ENCODE measurements at places on chromosomes 13 and 19.

- DNase-seq, result no peak
Measured at GRCh38 chr13:29640665-29641064, 45.2 kb upstream of the SLC7A1 start.

DNA sequence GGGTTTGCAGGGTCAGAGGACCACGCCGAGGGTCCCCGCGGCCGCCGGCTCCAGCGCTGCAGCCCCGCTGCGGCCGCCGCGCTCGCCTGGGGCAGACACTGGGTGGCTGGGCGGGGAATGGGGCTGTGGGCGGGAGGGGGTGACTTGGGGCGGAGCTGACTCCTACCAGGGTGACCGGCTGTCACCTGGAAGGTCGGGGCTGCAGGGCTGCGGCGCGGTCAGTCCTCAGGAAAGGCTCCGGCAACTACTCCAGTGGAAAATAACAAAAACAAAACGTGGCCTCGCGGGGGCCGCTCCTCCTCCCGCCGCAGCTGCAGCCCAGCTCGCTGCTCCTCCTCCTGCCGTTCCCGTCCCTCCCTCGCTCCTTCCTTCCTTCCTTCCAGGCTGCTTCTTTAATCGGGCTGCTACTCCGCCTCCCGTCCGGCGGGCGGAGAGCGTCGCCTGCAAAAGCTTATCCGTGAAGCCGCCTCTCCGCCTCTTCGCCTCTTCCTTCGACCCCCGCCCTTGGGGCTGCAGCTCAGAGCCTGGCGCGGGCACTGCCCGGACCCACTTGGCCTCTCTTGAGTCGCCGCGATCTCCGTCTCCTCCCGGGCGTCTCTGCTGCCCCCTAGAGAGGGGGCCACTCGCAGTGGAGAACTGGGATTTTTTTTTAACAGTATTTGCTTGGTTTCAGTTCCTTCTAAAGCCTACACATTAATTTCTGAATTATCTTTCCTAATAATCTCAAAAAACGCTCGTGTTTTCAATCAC, at the start of gene TBC1D4:
Gene TBC1D4 (minus strand): TSS at position 100 of the 750 bp plus-strand sequence. CDS start 402 bp downstream, outside the sequence.
- peak; percentile 84 for DNase-seq

- DNase-seq, result no peak
Measured at GRCh38 chr13:59301174-59301567, 862.6 kb downstream of the DIAPH3 start.

DNA sequence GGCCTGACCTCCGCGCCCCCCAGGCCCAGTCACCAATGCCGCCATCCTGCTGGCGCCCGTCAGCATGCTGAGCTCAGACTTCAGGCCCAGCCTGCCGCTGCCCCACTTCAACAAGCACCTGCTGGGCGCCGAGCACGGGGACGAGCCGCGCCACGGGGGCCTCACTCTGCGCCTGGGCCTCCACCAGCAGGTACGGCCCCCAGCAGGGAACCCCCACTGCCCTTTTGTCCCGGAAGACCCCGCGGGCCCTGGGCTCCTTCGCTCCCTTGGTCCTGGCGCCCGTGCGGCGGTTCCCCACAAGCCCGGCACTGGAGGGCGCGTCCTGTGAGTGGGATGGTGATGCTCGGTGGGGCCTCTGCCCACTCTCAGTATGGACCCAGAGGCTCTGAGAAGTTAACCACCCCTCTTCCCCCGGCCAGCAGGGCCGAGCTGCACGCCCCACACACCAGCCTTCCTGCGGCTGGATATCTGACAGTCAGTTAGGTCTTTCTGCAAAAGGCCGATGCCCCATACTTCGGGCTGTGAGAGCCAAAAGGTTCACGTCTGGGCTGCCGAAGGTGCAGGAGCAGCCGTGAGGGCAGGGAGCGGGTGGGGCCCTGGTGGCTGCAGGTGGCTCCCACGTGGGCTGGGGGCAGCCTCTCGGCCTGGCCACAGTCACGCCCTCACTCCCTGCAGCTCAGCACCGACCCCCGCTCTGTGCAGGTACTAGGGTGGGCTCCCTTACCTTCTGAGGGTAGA, 8.0 kb downstream of the WDR18 start:
- no peak for DNase-seq

DNA sequence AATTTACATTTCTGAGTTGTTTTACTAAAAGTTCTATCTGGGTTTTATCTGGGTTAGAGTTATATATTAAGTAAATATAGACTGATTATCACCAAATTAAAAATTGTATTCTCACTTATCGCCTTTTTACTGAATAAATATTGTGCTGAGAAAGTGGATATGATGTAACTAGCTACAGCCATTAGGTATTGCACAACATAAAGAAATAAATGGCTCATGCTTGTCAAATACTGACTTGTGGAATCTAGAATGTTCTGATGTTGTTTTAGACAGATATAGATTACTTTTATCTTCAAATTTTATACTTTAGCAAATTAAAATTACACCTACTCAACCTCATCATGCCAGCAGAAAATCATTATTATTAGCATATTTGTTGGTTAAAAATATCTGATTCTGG, 1277.1 kb upstream of the MIR17HG start:
- DNase-seq, result no peak

- no peak for DNase-seq
Measured at GRCh38 chr19:2212861-2213711, 23.0 kb downstream of the PLEKHJ1 start.

DNA sequence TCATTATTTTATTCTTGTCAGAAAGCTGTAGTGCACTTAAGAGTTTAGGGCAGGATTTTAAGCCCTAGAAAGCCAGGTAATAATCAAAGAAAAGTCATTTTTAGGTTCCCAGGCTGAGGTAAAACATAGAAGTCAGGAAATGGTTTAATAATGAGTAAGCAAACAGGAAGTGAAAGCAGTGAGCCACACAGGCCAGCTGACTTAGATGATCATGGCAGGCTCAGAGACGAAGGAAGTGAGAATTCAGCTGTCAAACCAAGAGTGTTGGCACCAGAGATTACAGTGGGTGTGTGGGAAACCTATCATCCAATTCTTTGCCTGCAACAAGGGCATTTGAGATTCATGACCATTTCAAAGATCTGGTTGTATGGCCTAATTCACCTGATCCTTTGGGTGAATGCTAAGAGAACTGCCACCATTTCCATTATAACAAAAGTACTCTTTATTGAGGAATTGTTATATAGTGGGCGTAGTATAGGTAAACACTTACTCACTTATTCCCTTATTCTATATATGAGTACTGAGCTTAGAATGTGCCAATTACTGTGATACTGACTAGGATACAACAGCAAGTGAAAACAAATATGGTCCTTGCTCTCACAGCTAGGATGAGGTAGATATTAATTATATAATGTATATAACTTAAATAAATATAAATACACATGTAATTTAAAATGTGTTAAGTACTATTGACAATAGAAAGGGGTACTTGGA, 103.7 kb upstream of the EDNRB start:
- peak; percentile 7 for DNase-seq

GRCh38 chr13:63124863-63125262, 1709.2 kb upstream of the PCDH20 start:
- no peak for DNase-seq

DNA sequence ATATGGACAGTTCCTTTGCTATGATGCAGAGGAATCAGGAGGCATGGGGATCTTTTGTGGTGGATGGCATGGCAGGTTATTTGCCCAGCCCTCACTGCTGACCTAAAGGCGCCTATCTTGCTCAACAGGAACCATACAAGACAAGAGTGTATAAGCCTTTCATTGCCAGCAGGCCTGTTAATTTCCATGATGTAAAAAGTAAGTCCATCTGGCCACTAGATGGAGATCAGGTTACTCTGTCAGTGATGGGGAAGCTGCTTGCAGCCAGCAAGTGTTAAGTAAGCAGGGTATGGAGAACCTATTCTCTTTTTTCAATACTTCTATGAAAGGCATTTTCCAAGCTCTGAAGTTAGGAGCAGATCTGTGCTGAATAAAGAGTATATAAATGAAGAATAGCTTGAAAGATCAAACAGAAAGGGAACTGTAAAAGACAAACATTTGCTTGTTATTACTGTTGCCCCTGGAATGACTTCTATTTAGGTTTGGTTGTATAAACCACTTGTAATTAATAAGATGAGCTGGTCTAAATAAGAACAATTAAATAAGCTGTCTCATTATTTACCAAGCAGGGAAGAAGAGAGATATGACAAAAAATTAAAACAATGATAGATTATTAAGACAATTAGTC, 210.9 kb downstream of the RGCC start:
- peak; percentile 90 for DNase-seq
